Panc1 (cell line): ENCODE measurements at places on chromosomes 3 and 15.

DNA sequence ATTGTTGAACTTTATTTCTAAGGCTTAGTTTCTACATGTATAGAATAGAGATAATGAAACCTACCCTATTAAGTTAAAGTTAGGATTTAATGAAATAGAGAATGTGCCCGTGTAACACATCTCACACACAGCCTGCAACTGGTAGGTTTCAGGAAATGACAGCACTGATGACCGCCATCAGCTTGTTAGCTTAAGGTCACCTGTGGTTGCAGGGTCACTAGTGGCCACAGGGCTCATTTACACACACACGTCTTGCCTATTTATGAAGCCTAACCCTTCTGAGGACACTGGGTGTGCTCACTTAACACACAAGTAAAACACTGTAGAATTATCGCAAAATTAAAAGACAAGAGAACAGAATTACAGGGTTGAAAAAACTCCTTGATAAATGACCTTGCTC is 20.1 kb downstream of the CHRM5 start:
- DNase-seq: no peak

DNA sequence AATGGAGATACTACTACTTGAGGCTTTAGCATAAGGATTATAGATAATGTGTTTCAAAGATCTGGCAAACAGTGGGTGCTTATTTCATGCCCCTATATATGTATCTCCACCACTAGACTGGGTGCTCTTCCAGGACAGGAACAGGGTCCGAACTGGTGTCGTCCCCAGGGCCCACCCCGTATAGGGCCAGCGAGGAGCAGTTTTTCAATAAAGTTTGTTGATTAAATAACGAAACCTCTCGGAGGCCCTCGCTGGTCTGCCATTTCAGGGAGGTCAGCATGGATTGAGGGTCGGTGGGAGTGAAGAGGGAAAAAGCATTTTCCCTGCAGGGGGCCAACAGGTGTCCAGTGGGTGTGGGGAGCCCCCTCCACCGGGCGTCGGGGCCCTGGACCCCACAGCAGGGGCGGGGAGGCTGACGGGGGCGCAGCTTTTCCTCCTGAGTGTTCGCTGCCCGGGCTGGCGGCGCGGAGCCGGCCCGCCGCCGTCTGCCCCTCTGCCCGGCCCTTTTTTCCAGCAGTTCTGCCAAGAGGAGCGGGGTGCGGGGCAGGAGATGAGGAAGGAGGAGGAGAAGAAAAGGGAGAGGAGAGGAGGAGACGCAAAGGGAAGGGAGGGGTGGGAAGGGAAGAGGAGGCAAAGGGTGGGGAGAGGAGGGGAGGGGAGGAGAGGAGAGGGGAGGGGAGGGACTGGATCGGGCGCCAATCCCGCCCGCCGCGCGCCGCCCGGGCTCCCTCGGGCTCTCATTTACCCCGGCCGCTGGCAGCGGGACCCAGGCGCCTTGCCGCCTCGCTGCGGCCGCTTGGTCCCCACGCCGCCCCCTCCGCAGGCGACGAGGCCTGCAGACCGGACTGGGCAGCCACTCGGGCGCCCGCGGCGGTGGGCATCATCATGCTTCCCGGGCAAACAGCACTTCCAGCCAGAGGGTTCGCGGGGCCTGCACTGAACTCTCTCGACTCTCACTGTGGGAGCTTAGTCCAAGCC is 66.3 kb downstream of the ISG20 start:
- no peak for DNase-seq

GRCh38 chr3:150104564-150104963 is 133.9 kb upstream of the PFN2 start:
- no peak for DNase-seq

- no peak for DNase-seq
These were observed 1.3 kb downstream of the CACNA1D start for GRCh38 chr3:53495520-53496391.

- no peak for DNase-seq
These were observed 42.3 kb downstream of the WDR72 start for GRCh38 chr15:53716909-53717876.

DNA sequence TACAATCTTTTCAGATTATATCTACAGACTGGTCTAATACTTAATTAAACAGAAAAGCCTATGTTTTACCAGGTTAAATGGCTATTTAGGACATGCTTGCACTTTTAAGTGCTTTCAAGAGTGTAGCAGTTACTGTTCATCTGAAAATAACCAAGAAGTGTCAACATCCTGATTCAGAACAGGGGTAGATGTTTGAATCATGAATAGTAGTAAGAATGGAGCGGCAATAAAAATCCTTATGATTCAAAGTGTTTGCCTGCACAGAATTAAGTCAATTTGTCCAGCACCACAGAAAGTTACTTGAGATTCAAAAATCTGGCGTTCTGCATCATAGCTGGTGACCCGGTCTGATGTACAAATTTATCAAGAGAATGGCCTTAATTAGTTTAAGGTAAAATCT is 48.3 kb downstream of the GREM1 start:
- no peak for DNase-seq

DNA sequence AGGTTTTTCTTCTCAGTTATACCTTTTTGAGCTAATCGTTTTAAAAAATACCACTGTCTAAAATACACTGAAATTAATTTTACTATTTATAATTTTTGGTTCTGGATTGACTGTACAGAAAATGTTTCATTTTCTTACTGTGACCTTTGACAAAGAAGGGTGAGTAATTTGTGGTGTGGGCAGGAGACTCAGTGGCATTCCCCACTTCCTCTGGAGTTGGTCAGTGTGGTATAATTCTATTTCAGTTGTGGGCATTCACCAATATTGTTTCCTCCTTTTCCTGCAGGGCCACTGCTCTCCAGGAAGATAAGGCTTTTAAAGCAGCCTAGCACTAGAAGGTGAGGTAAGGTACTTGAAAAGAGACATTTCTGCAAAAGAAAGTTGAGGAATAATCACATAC is 6.5 kb downstream of the DAG1 start:
- no peak for DNase-seq

DNA sequence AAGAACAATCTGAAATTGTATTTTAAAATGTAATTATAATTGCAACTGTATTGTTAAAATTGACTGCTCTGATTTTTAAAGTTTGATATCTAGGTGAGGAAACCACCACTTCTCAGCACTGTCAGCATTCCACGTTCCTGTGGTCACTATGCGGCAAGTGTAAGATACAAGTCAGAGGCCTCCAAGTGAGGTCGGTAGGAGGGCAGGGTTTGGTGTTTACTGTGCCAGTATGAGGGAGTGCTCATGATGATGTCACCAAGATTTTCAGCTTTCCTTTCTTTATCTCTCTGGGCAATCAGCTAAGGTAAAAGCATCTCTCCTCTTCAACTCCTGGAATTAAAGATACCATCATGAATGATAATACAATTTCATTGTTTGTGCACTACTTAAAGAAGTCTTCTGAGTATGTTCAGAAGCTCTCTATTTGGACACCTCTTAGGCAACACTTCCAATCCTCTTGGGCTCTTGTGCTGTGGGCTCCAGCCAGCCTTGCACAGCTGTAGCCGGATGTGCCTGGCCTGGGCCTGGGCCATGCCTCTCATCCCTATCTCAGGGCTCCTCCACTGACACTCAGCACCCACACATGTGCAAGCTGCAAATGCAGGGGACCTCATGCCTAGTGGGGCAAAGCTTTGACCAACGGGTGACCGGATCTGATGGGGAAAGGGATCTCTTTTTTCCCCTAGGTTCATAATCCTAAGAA is 42.9 kb downstream of the CCR3 start:
- DNase-seq: no peak

DNA sequence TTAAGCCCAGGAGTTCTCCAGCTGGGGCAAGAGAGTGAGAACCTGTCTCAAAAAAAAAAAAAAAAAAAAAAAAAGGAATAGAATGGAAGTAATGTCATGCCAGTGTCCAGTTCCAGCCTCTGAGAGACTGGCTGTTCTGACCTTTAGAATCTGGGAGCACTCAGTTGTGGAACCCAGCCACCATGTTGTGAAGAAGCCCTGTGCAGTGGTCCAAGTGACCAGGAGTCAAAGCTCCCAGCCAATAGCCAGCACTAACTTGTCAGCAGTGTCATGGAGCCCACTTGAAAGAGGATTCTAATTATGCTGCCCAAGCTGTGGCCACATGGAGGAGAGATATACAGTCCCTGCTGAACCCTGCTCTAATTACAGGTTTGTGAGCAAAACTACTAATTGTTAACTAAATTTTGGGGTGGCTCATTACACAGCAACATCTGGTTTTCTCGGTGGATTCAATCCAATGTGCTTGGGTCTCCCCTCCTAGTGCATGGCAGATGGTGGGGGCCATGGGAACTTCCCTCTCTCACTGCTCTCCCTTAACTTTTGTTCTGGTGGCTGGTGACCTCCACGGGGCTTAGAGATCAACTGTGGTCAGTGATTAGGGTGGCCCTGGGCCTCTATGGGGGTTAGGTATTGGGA is 55.5 kb downstream of the CLEC3B start:
- no peak for DNase-seq

DNA sequence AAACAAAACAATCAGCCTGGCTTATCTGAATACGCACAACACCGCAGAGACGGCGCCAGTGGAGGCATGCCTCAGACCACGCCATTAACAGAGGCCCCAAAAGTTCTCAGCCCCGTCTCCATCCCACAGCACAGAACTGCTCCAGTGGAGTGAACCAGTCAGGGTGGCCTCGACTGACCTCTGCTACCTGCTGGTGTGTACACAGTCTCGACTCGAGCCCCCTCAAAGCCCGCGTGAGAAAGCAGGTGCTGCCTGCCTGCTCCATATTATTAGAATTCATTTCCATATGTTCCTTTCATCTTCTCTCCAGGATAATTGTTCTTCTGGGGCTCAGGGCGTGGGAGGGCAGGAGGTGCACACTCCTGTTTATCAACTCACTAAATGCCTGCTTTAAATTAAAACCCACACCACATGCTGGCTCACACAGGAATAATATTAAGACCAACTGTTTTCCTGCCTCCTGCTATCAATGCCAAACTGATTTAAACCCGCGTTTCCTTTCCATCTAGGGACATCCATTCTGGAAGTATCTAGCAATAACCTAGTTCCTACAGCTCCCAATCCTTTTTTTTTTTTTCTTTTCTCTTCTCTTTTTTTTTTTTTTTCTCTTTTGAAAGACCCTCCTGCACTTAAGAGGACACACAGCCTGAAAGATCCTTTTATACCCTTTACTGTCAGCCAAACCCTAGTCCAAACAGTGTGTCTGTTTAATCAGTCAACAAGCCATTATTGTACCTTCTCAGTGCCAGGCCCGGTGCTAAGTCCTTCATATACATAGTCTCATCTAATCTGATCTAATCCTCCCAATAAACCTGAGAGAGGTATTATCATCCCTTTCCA is 101.2 kb downstream of the TLE3 start:
- no peak for DNase-seq
